ENCODE measurements at places on chromosomes 12 and 14.
A peak's percentile ranks its signal among the peaks of the same experiment; 100 is the strongest.

GRCh38 chr12:68344126-68344525 is 12.0 kb upstream of the MDM1 start:
- DNase-seq = no peak

DNA sequence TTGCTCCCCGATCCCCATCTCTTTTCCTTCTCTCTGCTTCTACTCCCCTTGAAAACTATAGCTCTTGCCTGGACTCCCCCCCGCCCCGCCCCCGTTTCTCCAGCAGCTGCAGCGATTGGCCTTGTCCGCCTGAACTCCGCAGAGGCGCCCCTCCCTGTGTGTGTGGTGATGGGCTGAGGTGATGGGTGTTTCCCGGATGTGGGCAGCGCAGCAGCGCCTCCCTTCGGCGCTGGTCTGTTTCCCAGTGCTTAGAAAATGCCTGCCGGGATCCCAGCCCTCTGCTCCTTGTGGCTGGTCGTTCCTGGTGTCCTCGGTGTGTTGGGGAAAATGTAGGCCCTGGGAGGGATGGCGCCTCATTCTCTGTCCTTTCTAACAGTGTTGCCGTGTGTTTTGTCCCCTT is 43.3 kb downstream of the GALNT8 start:
- DNase-seq = no peak

DNA sequence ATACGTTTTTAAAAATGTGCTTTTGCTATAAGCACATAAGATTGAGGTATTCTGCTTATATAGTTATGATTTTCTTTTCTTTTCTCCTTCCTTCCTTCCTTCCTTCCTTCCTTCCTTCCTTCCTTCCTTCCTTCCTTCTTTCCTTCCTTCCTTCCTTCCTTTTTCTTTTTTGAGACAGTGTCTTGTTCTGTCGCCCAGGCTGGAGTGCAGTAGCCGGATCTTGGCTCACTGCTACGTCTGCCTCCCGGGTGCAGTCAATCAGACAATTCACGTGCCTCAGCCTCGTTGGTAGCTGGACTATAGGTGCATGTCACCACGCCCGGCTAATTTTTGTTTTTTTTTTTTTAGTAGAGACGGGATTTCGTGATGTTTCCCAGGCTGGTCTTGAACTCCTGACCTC is 5.8 kb downstream of the CFAP54 start:
- no peak for DNase-seq

DNA sequence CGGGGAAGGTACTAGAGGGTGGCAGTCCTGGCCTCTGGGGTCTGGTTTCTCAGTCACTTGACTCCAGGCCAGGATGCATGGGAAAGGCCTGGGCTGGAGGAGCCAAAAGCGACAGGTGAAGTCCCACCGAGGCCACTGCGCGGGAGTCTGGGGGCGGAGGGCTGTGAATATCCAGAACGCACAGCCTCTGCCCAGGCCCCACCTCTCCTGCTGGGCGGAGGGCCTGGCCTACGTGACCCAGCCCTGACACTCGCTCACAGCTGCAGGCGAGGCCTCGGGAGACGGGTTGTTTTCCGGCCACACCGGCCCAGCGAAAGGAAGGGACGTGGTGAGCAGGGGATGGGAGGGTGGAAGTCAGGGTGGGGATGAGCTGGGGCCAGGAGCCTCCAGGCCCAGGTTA is 91.2 kb downstream of the RFLNA start:
- no peak for DNase-seq

DNA sequence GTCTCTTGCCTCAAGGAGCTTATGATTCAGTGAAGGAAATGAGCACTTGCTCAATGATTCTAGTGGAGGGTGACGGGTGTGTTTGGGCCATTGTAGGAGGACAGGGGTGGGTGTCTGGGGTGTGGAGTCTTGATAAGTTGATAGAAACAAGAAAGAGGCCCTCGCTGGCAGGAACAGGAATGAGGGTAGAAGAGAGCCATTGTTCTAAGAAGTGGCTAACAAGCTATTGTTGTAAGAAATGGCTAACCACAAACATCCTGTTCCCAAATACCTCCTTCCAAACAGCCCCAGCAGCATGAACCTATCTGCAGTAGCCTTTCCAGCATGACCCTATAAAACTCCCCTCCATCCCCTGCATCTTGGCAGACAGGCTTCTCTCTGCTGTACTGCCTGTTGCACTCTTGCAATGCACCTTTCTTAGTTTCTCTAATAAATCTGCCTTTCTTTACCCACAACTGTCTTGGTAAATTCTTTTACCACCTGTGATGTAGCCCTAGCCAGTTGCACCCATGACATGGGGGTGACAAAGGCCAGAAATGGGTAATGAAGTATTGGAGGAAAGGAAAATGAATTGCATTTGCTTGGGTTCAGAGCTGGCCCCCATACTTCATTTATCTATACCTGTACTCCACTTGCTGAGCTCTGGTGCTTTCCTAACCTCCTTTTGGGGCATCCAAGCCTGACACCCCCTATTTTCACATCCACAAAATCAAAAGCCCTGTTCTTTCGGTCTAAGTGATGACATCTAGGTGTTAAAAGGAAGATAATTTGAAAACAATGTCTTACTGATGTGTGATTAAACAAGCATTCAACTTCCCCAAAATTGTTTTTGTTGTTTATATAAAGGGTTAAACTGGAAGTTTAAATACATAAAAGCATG is 389.1 kb downstream of the GRIN2B start:
- no peak for DNase-seq

- DNase-seq = no peak
Measured at GRCh38 chr12:34395056-34396005, 373.0 kb downstream of the ALG10 start.

GRCh38 chr12:47100160-47100559 is 20.4 kb upstream of the AMIGO2 start:
- DNase-seq = no peak

DNA sequence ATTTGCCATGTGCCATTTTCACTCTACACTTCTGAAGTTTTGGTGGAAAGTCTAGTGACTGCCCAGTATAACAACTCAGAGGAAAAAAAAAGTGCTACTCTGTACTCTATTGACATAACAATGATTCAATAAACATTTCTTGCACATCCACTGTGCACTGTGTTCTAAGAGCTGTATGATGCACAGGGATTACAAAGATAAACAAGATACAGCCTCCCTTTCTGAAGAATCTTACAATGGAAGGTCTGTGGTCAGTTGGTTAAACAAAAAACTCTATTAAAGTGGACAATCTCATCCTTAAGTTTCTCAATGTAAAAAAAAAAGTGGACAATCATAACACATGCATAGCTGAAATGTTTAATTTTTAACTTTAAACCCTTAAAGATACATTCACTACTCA is 105.7 kb upstream of the RASSF8 start:
- no peak for DNase-seq

DNA sequence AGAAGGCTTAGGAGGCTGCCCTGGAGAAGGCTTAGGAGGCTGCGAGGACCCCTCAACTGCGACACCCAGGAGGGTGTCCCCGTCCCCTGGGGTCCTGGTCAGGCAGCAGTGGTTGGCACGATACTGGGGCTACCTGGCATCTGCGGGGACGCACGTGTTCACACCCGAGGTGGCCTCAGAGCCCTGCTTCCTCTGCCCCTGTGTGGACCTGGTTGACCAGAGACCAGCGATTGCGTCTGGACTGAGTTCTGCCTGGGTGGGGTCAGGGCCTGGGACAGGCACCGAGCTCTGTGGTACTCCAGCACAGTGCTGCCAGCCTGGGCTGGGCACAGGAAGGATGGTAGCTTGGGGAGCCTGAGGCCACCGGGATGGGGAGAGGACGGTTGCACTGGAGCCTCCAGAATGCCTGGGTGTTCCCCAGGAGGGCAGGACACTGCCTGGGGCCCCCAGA is 735 bp downstream of the ASPG start:
- no peak for DNase-seq

GRCh38 chr14:52354242-52354641 is 40.1 kb downstream of the PTGER2 start:
- DNase-seq = no peak

DNA sequence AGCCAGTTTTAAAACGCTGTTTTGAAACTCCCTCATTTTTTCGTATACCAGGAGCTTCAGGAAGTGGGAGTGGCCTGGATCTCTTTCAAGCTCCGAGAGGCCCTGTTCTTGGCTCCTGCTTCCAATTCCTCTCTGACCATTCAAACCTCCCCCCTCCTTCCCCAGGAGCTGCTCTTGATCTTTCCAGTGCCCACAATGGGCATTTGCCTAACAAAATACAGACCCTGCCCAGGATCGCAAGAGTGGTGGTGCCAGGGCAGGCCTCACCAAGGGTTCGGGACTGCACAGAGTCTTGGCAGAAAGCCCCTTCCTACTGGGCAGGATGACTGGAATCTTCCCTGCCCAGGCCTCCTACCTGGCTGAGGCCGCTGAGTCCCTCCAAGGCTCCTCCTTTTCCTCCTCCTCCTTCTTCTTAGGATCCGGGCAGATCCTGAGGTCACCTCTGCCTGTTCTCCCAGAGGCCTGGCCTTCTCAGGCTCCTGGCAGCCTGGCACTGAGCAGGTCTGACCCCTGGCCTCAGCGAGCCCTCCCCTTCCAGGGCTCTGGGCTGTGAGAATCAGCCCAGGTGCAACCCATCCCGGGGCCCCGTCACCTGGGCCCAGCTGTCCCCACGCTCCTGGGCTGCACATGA is 46.9 kb upstream of the NOS1 start:
- DNase-seq = no peak

- no peak for DNase-seq
Measured at GRCh38 chr12:51922762-51923505, 15.6 kb downstream of the ACVRL1 start.

DNA sequence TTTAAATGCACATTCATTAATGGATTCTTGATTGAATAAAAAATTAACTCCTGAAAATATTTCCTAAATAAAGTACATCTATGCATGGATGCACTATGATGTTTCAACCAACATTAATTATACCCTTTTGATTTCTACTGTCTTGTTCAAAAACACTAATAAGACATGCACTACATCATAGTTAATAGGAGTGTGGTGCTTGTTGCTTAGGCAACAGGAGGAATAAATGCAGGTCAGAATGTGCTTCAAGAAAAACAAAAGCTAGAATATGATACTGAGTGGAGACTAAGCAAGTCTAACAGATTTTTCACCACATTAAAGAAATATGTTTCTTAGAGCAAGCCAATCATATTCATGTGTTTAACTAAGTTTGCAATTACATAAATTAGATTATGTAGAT is 495.8 kb upstream of the GARIN6 start:
- DNase-seq = no peak

GRCh38 chr12:47276621-47277309 is 197.0 kb upstream of the AMIGO2 start:
- peak; percentile 15 for DNase-seq

GRCh38 chr12:16361142-16361783 is 13.8 kb downstream of the MGST1 start:
- DNase-seq = no peak

DNA sequence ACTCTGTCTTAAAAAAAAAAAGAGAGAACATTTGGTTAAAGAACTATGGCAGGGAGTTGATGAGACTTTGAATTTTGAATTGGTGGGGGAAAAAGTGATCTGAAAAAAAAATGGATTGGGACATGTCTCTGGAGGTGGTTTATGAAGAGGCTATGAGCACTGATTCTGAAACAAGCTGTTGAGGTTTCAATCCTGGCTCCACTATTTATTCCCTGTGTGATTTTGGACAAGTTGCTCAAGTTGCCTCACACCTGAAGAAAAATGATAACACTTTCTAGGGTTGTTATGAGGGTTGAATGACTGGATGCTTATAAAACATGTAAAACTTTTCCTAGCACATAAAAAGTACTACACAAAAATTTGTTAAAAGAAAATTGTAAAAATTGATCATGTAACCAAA is 1.8 kb upstream of the ANO6 start:
- DNase-seq = no peak

DNA sequence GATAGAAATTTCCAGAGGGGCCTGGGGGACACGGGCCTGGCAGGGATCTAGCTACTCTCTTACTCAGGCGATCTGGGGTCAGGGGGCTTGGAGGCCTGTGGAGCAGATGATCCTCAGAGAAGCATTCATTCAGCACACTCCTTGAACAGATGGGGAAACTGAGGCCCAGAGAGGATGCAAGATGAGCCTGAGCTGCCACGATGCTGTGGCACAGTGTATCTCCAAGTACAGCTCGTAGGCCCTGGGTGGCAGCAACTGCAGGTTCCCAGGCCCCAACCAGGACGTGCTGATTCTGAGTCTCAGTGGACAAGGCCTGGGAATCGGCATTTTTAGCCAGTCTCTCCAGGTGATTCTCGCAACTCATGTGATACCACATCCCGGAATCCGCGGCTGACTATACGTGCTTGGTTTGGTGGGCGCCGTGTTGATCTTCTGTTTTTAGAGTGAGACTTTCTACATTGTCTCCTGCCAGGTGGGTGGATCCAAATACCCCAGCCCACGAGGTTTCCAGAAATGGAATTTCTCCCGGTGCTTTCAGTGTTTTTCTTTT is 22.5 kb downstream of the ADGRD1 start:
- no peak for DNase-seq

- no peak for DNase-seq
Measured at GRCh38 chr14:42459171-42459685, 852.6 kb downstream of the LRFN5 start.

- DNase-seq = peak; percentile 15
Measured at GRCh38 chr12:14845350-14845750, 2.0 kb upstream of the ART4 start.

DNA sequence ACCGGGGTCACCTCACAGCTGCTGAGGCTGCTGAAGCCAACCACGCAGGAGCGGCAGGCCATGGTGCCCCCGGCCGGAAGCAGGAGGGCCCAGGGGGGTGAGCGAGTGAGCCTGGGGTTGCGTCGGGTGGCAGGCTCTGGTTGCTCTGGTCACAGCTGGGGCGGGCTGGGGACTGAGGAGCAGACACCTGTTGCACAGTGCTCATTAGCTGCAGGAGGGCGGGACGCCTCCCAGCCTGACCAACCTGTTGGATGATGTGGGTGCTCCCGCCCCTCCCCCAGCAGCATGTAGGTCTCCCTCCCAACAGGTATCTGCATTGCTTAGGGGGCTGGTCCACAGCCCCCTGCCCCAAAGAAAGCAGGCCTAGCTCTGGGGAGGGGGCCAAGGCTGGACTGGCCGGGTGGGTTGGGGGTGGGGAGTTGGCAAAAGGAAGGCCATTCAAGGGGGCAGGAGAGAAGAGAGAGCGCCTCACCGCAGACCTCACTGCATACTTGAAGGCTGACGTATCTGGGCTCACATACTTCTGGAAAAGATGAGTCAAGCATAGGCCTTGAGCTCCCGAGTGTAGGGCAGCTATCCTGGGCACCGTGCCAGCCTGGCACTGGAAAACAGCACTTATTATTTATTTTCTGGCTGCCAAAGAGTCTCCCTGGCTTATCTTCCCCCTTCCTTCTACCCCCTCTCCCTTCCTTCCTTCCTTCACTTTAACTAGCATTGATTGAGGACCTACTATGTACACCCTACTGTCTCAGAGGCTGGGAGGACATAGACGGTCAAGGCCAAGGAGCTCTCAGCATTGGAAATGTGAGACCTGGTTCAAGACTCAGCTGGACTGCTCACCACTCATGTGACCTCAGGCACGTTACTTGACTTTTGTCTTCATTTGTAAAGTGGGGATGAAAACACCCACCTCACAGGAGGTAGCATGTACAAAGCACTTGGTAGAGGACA is at the start of gene KRT80:
KRT80 (minus strand) TSS at position 174 of the 951 bp plus-strand sequence; CDS start at position 62, 112 bp downstream.
- no peak for DNase-seq

- DNase-seq = no peak
Measured at GRCh38 chr12:58608711-58609110, 311.6 kb downstream of the LRIG3 start.

All from T-helper 9 cell (primary cell).